CD4-positive, alpha-beta T cell treated with Interleukin-17A for 1 hour (primary cell): ENCODE measurements at places on chromosomes 12 and 14.
A peak's percentile ranks its signal among the peaks of the same experiment; 100 is the strongest.

DNA sequence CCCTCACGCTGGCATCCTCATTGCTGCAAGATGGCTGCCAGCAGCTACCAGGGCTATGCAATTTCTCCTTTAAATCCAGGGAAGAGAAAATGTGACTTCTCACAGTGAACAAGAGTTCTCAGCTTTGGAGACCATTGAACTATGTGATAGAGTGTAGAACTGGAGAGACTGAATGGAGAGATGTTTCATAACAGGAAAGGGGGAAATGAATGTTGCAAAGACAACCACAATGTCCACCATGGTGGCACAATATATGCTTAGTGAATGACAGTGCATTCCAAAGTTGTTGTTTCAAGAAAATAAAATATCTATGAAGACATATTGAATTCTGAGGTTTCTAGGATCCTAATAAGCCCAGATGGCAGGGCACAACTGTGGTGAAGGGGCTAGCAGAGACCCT lies 13.2 kb upstream of the COCH start:
- DNase-seq: no peak

GRCh38 chr12:65878540-65878939 lies 54.3 kb downstream of the HMGA2 start:
- DNase-seq: no peak

GRCh38 chr14:35932659-35933159 lies 106.6 kb downstream of the BRMS1L start:
- peak; percentile 40 for DNase-seq

- no peak for DNase-seq
Observed at GRCh38 chr14:89085737-89086382, 261.4 kb downstream of the TTC8 start.

DNA sequence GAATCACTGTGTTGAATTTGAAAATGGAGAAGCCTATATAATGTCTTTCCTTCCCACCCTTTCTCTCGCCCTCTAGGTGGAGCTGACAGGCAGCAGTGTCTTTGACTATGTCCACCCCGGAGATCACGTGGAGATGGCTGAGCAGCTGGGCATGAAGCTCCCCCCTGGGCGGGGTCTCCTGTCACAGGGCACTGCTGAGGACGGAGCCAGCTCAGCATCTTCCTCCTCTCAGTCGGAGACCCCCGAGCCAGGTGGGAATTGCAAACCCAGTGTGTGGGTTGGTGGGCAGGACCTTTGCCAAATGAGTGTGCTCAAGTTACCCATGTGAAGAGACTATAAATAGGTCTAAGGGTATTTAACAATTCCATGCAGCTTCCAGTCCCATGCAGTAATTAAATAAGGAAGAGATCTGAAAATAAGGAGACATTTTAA lies 274.7 kb downstream of the EGLN3 start:
- no peak for DNase-seq

GRCh38 chr12:52690351-52691075 lies 10.3 kb upstream of the KRT1 start:
- DNase-seq: no peak
